ENCODE measurements at places on chromosomes 6 and 20.

DNA sequence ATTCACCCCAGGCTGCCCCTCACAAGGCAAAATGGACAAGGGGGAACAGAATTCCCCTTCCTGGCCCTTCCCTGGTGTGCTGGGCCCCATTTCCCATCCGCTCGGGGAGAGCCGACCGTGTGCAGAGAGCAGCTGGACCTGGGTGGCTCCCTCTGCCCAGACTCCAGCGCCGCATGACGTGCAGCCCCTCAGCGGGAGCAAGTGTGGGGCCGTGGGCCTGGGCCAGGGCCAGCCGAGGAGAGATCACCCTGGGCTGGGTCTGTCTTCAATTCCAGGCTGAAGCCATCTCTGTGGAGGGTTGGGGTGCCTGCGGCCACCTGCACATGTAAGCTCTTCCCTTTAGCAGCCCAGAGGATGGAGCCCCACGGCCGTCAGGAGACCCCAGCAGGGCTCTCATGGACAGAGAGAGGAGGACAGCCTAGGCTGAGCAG lies 241.8 kb downstream of the TTLL2 start:
- no peak for DNase-seq

- peak; percentile 8 for DNase-seq
Measured at GRCh38 chr6:56954403-56955170, at the start of gene BEND6. TSS of gene BEND6 (plus strand) at chr6:56955107. CDS start at chr6:56981811, 26,704 bp downstream.

DNA sequence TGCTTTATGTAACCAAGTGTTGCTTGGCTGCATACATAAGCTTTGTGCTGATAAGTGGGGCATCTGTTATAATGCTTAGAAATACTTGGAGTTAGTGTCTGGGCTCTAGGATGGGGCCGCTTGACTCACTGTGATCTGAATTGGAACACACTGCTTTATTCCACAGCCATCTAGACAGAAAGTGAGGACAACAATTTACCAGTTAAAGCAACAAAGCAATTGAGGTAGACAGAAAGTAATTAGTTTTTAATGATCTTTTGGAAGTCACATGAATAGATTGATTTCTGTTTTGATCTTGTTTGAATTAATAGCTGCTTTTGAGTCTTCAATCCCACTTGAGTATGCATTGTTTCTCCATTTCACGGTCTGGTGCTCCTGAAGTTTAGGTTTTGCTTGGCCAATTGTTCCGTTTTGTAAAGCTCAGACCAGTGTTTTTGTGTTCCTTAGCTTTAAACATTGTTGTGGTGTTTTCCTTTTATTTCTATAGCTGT lies 157.5 kb downstream of the TRMT11 start:
- DNase-seq: no peak

DNA sequence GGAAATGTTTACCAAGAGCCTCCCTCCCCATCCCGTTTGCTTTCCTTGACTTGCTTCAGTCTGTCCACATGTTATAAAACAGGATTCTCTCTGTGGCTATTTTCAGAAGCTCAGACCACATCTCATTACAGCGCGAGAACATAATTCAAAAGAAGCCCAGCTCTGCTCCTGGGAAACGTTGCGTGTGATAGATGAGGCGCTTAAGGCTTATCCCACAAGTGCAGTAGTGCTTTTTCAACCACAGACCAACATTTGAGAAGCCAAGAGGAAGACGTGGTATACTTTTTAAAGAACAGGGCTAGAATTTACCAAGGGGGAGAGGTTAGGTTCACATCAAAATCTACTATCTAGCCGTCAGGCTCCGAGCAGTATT lies 239.5 kb downstream of the SLC24A3 start:
- DNase-seq: no peak

GRCh38 chr20:51945881-51946280 lies 143.6 kb upstream of the SALL4 start:
- no peak for DNase-seq

GRCh38 chr6:108847738-108848115 lies 495 bp upstream of the ARMC2 start:
- DNase-seq: no peak

DNA sequence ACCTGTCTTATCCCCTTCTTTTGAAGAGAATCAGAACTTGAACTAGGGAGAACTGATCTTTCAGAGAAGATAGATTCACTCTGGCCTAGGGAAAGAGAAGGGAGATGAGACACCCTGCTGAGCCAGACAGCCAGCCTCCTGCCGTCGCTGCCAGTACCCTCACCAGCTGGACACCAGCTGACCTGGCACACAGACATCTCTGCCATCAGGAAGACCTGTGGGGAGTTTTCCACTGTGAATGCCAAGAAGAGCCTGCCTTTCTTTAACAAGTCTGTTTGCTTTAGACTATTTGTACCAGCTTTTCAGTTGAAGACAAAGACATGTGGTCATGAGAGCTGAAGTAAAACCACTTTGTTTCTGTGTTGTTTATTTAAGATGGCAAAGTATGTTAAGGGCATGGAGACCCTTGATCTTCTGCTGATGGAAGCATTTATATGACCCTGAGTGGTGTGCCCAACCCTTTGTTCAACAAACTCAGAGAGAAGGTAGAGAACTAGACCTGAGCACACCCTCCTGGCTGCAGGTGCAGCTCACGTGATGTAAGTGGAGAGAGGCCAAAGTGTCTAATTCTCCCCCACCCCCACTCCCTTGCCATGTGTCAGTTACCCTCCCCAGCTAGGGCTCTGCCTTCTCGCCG lies 82.3 kb upstream of the SLC24A3 start:
- no peak for DNase-seq

GRCh38 chr20:42532831-42533230 lies 656.9 kb downstream of the PTPRT start:
- no peak for DNase-seq

GRCh38 chr6:7917729-7918128 lies 7.1 kb upstream of the TXNDC5 start:
- DNase-seq: no peak

- no peak for DNase-seq
Measured at GRCh38 chr6:136127873-136128272, 122.2 kb downstream of the MTFR2 start.

GRCh38 chr6:16130932-16131387 lies 2.1 kb downstream of the MYLIP start:
- DNase-seq: no peak

- no peak for DNase-seq
Measured at GRCh38 chr6:56807989-56808337, 146.9 kb upstream of the BEND6 start.

DNA sequence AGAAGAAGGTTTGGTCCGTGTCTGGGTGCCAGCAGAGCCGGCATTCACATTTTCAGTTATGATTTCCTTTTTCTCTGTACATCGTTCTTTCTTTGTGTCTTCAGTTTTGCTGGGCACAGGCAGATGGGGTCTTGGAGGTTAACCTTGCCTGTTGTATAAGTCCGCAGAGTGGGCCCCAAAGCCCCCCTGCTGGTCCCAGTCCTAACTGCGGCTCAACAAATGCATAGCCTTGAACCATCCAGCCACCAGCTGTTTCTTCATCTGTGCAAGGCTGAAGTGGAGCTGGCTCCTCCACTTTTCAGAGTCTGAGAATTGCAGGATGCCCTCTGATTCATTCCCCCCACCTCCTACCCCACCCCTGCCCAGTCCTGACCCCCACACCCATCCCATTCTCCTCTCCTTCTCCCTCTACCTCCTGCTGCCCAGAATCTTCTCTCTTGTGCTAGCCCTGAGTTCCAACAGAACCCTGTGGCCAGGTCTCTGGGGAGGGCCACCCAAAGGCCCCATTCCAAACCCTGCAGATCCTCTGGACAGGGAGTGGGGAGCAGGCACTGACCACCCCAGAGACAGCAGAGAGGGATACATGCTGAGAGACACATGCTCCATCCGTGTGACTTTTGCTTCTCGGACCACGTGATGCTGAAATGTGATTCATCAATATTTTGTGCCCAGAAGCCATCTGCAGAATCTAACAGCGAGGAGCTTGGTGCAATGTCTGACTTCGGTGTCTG lies 386.5 kb upstream of the SULF2 start:
- DNase-seq: no peak

DNA sequence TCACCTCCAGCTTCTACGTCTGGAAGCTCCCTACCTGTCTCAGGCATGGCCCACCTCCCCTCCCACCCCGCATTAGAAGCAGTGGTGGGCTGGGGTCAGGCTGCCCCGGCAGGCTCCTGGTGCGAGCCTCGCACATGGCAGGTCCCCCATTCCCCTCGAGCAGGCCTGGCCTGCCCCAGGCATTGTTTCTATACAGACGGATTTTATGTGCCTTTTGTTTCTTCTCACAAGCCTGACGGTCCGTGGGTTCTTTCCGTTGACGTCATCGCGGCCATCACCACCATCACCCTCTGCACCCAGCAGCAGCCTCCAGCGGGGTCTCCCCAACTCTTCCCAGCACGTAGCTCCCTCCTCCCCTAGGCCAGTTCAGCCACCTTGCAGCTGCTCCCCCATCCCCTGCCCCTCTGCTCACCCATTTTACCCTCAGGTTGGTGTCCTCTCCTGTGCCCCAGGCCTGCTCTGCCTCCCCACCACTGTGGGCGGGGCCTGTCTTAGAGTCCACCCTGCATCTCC lies 4.6 kb downstream of the CST7 start:
- DNase-seq: no peak

DNA sequence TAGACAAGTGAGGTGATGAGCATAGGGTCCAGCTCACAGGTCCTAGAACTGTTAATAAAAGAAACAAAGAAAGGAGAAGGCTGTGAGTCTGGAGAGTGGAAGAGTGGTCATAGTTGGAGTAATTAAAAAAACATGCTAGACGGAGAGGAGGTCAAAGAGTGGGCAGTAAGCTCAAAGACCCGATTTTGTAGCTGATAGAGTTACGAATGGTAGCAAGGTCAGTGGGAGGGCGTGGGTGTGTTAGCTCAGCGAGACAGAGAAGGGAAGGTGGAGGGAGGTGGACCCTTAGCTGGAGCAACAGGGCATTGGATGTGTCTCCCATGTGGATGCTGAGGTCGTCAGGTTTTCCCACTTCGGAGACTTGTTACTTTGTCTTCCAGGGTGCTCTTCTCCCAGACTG lies 431.7 kb downstream of the CDH26 start:
- no peak for DNase-seq

DNA sequence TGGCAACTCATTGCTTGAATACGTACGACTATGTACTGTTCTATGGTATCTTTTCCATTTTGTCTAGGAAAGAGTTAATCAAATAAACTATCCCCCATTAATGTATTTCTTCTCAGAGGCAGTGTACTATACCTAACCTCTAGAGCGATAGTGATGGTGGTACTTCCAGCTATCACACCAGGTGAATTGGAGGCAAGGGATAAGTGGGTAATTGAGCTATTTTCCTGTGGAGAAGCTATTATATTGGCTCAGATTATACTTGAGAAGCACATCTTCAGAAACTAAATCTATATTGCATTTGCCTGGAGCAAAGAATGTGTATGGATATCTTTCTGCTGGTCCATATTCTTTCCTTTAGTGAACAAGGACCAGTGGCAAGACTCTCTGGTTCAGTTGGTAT lies 430.7 kb upstream of the KHDRBS2 start:
- DNase-seq: no peak

GRCh38 chr6:88967891-88968290 lies 4.5 kb upstream of the RNGTT start:
- DNase-seq: no peak

DNA sequence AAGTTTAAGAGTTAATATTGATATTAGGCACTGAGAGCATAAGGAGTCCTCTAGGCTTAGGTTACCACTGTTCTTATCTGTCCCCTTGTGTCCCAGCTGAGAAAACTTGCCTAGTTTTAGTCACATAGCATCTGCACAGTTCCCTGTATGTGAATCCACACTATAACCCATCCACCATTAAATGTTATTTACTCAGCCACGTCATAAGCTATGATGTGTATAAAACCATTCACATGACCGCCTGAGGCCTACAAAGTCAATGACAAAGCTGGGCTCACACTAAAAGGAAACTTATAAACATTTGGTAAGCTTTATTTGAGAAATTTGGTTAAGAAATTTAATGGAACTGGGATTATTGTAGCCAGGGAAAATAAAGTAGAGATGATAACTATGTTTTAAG lies 59.2 kb upstream of the TFAP2D start:
- DNase-seq: no peak

DNA sequence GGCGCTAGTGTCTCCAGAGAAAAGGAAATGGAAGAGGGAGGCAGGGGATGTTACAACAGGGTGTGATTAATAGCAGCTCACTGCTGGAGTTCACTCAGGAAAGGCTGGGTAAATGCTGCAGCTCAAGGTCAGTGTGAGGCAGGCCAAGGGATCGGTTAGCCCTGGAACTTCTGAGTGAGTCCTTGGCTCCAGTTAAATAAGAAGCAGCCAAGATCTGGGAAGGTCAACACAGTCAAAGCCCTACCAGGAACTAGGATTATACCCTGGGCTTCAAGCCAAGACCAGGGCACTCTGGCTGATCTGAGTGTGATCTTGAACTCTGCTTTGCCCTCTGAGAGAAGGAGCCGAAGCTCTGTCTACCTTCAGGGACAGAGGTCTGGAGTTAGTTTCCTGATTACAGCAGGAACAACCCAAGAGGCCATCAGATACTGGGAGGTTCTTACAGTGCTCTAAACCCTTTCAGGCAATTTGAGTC lies 44.3 kb downstream of the TPD52L1 start:
- no peak for DNase-seq

DNA sequence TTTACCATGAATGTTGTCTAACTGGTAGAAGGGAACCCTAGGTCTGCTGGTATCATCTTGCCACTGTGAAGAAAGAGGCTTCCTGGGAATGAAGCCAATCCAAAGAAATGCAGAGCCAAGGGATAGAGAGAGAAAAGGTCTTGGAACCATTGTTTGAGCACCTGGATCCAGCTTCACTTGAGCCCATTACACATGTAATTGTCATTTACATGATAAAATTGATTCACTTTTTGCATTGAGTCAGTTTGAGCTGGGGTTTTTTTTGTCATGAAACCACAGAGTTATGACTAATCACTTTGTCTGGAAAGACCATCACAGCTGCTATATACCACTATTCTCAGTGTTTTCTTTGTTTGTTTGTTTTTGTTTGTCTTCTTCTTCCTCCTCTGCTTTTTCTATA lies 112.3 kb downstream of the CBLN4 start:
- DNase-seq: no peak

- DNase-seq: no peak
Measured at GRCh38 chr20:50866036-50866685, 65.1 kb downstream of the ADNP start.

DNA sequence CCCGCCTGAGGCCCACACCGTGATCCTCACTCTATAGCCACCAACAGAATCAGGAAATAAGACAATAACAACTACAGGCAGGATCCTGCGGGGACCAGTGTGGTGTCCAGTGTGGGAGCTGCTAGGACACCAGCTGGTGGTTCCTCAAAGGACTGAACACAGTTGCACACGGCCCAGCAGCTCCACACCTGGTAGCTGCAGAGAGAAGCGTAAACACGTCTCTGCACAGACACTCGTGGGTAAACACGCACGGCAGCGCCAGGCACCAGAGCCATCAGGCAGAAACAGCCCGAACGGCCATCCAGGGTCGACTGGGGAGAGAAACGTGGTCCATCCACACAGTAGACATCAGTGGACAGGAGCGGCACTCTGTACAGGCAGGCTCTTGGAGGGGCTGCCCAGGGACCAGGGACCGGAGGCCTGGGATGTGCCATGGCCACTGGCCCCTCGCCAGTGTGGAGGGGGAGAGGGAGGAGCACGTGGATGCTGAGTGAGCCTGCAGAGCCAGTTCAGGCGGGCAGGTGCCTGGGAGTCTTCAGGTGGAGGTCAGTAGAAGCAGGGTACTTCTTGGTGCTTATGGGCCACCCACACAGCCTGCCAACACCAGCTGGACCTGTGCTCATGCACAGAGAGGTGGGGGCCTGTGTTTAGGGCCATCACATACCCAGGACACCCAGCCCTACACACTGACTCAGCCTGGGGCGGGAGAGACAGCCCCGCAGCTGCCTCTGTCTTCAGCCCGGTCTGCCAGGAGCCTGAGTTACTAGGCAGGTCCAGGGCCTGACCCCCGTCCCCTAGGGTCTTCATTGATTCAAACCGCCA lies 7.4 kb upstream of the LAMA5 start:
- no peak for DNase-seq

GRCh38 chr6:44538131-44538806 lies 150.8 kb downstream of the CDC5L start:
- no peak for DNase-seq
